ENCODE measurements at places on chromosomes 12 and 14. TPM values are rescaled to one million over a fixed set of nuclear protein-coding genes. Genes with fewer than 3 reads are reported as not detected.

NPAS3 gene
- 0.76 TPM for total RNA-seq

STAB2 gene
- not detected for total RNA-seq

ALDH1L2 gene
- total RNA-seq, result 58.2 TPM

CHD8 gene
- total RNA-seq, result 62.2 TPM

AVPR1A gene
- 1.9 TPM for total RNA-seq

TNFRSF1A gene
- 134 TPM for total RNA-seq

SLC17A8 gene
- not detected for total RNA-seq

PAPLN gene
- total RNA-seq, result 3.2 TPM

KRT78 gene
- total RNA-seq, result not detected

PRKD1 gene
- total RNA-seq, result 40.5 TPM

MYF6 gene
- total RNA-seq, result not detected

RNF212B gene
- not detected for total RNA-seq

ITGB7 gene
- 0.40 TPM for total RNA-seq

KRT71 gene
- not detected for total RNA-seq

MAP1LC3B2 gene
- 0.52 TPM for total RNA-seq

TEX52 gene
- total RNA-seq, result not detected

LYZ gene
- total RNA-seq, result not detected

GARIN6 gene
- not detected for total RNA-seq

BCAT1 gene
- 186 TPM for total RNA-seq

INHBC gene
- total RNA-seq, result not detected

RBM19 gene
- 15.6 TPM for total RNA-seq

FGF23 gene
- total RNA-seq, result not detected

DIO2 gene
- 18.7 TPM for total RNA-seq

SPX gene
- 1.2 TPM for total RNA-seq

CLEC2D gene
- 1.8 TPM for total RNA-seq

ABHD4 gene
- total RNA-seq, result 37.9 TPM

PHETA1 gene
- 7.0 TPM for total RNA-seq

KIF21A gene
- 9.9 TPM for total RNA-seq

TGM1 gene
- 0.65 TPM for total RNA-seq

RPL36AL gene
- 195 TPM for total RNA-seq
